ENCODE measurements at places on chromosomes 5 and 9. TPM values are rescaled to one million over a fixed set of nuclear protein-coding genes. Genes with fewer than 3 reads are reported as not detected.
A peak's percentile ranks its signal among the peaks of the same experiment; 100 is the strongest.

DNA sequence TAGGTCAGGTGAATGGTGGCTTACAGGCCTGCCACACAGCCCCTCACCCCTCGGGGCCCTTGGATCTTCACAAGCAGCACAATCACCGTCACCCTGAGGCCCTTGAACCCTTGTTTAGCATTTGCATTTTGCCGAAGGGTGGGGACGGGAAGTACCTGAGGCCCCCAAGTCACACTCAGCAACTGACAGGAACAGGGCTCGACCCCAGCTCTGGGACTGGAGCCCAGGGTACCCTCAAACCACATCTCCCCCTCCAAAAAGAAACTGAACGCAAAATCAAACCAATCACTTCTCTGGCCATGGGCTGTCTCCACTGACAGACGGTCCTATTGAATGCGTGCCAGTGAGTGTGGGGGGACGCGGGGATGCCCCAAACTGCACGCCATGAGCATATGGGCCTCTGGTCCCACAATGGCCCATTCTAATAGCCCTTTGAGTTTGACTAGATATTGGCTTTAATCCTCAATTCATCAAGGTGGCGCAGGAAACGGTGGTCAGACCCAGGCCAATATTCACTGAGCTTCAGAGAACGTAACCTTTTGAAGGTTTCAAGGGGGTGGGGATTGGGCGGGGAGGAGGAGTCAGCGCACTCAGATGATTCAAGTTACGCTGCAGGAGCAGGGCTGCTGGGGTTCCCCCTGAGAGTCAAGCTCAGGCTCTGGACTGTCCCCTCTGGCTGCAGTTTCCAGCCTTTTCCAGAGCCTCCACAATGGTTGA, 176.0 kb downstream of the DAB2IP start:
- H3K4me3 ChIP-seq = no peak overlapping the region
- H3K27me3 ChIP-seq = no peaks in the 10 kb centered on the region
- peaks cover 8% of the 10 kb centered on the region for H3K4me1 ChIP-seq
- no peak overlapping the region for H3K27ac ChIP-seq
- DNase-seq = no peak

GRCh38 chr5:115817386-115817785, 927 bp upstream of the CDO1 start:
- H3K27ac ChIP-seq = no peak overlapping the region
- DNase-seq = no peak
- H3K36me3 ChIP-seq = no peaks in the 10 kb centered on the region
- H3K4me3 ChIP-seq = peak overlapping the region; percentile 69
- H3K4me1 ChIP-seq = no peaks in the 10 kb centered on the region

GRCh38 chr5:79803007-79803406, 113.4 kb downstream of the CMYA5 start:
- H3K27me3 ChIP-seq = no peaks in the 10 kb centered on the region
- peak overlapping the region; percentile 27 for H3K27ac ChIP-seq
- peaks cover 5% of the 10 kb centered on the region for H3K4me1 ChIP-seq
- H3K4me3 ChIP-seq = no peak overlapping the region
- DNase-seq = no peak

Gene TRPM3
- 0.60 TPM for total RNA-seq

GRCh38 chr5:151591144-151591819, at the start of gene FAT2:
TSS of gene FAT2 (minus strand) at chr5:151591331. CDS start at chr5:151568931, 22,400 bp downstream.
- H3K4me1 ChIP-seq = no peaks in the 10 kb centered on the region
- H3K4me3 ChIP-seq = no peak within 1 kb of the TSS

GRCh38 chr5:56190497-56190896, 42.6 kb downstream of the ANKRD55 start:
- H3K27ac ChIP-seq = no peak overlapping the region
- H3K36me3 ChIP-seq = no peaks in the 10 kb centered on the region
- H3K27me3 ChIP-seq = no peaks in the 10 kb centered on the region
- H3K4me1 ChIP-seq = peaks cover 8% of the 10 kb centered on the region
- H3K4me3 ChIP-seq = no peak overlapping the region

Gene SLC46A2
- total RNA-seq = not detected

- no peaks in the 10 kb centered on the region for H3K27me3 ChIP-seq
- no peaks in the 10 kb centered on the region for H3K4me1 ChIP-seq
- H3K27ac ChIP-seq = peak overlapping the region; percentile 96
- no peaks in the 10 kb centered on the region for H3K36me3 ChIP-seq
These were observed 35.2 kb upstream of the GLDC start for GRCh38 chr9:6680797-6681146.

Gene LCN6
- total RNA-seq = not detected

DNA sequence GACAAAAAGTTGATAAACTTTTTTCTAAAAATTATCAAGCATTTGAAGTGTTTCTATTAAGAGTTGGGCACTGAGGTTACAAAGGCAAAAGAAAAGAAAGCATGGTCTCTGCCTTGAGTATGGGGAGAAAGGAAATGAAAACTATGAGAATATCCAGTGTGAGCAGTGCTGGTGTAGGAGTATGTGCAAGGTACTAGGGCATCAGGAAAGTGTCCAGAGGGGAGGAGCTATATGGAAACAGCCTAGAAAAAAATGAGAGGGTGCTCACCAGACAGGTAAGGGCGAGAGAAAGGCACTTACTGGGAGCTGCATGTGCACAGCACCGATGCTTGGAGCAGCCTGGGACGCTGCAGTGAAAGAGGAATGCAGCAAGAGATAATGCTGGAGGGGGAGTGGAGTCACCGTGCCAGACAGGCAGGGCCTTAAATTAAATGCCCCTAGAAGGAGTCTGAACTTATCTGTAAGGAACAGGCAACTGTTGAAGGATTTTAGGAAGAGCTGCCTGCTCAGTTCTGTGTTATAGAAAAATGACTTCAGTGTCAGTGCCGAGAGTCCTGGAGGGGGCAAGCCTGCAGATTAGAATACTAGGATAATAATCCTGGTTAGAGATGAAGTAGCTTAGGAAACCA, 14.0 kb downstream of the MCC start:
- DNase-seq = peak; percentile 53
- H3K36me3 ChIP-seq = no peaks in the 10 kb centered on the region

Gene DMRT2
- not detected for total RNA-seq

DNA sequence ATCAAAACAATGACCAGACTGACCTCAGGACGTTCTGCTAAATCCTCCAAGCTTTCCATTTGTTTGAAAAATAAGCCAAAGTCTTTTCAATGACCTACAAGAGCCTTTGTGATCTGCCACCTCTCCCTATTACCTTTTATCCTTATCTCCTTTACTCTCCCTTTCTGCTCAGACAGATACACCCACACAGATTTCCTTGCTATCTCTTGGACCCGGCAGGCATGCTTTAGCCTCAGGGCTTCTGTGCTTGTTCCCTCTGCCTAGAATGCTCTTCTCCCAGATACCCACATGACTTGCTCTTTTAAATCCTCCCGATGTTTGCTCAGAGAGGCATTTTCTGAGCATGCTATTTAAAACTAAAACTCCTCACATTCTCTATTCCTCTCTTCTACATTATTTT, 8.9 kb upstream of the ELOVL7 start:
- H3K4me1 ChIP-seq = peaks cover 4% of the 10 kb centered on the region
- no peak overlapping the region for H3K27ac ChIP-seq
- H3K36me3 ChIP-seq = no peaks in the 10 kb centered on the region
- no peak overlapping the region for H3K4me3 ChIP-seq

Gene DPYSL3
- total RNA-seq = 202 TPM

- H3K27me3 ChIP-seq = no peaks in the 10 kb centered on the region
- no peak overlapping the region for H3K27ac ChIP-seq
- no peaks in the 10 kb centered on the region for H3K4me1 ChIP-seq
- DNase-seq = peak; percentile 26
- H3K36me3 ChIP-seq = no peaks in the 10 kb centered on the region
These were observed 18.8 kb upstream of the FANCC start for GRCh38 chr9:95336281-95336680.

DNA sequence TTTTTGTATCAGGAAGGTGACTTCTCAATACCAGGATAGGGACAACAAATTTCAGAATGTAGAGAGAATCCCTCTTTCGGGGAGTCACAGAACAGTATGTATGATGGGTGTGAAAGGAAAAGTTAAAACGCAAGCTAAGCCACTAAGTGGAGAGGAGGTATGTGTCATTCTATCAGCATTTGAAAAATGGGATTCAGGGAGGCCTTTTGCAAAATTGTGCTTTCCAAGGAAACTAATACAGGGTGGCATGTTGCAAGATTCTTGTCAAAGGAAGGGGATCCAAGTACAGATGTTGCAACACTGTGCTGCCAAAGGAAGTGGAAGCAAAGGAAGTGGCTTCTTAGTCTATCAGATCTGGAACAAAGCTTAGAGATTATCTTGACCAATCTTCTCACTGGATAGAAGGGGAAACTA, 12.6 kb upstream of the TNIP1 start:
- DNase-seq = peak; percentile 95
- peak overlapping the region; percentile 84 for H3K27ac ChIP-seq

All from cardiac muscle cell (in vitro differentiated cells and primary cell).